Vagina (tissue), 2 donors: ENCODE measurements at places on chromosomes 4 and X.

GRCh38 chrX:153922932-153923857 is 2.9 kb downstream of the ARHGAP4 start:
- no peak for DNase-seq

DNA sequence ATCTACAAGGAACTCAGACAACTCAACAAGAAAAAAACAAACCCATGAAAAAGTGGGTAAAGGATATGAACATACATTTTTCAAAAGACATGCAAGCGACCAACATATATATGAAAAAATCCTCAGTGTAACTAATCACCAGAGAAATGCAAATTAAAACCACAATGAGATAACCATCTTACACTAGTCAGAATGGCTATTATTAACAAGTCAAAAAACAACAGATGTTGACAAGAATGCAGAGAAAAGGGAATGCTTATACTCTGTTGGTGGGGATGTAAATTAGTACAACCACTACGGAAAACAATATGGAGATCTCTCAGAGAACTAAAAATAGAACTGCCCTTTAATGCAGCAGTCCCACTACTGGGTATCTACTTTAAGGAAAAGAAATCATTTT is 12.1 kb downstream of the NIPAL1 start:
- no peak for DNase-seq

DNA sequence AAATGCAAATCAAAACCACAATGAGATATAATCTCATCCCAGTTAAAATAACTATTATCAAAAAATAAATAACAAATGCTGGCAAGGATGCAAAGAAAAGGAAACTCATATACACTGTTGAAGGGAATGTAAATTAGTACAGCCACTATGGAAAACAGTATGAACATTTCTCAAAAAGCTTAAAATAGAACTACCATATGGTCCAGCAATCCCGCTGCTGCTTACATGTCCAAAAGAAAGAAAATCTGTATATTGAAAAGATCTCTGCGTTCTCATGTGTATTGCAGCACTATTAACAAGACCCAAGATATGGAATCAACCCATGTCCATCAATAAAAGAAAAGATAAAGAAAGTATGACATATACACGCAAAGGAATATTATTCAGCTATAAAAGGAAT is 3.0 kb upstream of the NAP1L2 start:
- no peak for DNase-seq

GRCh38 chrX:27964432-27964831 is 16.8 kb downstream of the DCAF8L1 start:
- no peak for DNase-seq

DNA sequence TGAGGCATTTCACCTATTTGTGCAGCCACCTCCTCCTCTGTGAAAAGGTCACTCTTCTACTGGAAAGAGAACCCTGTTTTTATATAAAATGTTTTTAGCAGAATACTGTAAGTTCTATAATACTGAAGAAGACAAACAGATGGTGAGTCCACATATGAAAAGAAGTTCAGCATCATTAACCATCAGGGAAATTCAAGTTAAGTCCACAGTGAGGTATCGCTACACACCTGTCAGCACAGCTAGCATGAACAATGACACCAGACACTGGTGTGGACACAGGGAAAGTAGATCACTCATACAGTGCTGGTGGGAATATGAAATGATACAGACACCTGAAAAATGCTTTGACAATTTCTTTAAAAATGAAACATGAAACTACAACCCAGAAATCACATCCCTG is 133.0 kb downstream of the MAD2L1 start:
- no peak for DNase-seq

GRCh38 chr4:123352240-123352945 is 44.2 kb upstream of the SPRY1 start:
- DNase-seq, result no peak

DNA sequence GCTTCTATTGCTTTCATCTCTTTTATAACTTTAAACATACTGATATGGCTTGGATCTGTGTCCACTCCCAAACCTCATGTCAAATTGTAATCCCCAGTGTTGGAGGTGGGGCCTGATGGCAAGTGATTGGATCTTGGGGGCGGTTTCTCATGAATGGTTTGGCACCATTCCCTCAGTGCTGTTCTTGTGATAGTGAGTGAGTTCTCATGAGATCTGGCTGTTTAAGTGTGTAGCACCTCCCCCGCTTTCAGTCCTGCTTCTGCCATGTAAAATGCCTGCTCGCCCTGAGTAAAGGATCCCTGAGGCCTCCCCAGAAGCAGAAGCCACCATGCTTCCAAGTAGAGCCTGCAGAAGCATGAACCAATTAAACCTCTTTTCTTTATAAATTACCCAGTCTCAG is 17.7 kb downstream of the MND1 start:
- no peak for DNase-seq

GRCh38 chrX:68829582-68830418 is 979 bp downstream of the EFNB1 start:
- peak; percentile 93 for DNase-seq

- DNase-seq, result no peak
Observed at GRCh38 chr4:184446132-184446658, 28.2 kb downstream of the IRF2 start.

GRCh38 chr4:94798808-94799207 is 41.1 kb downstream of the BMPR1B start:
- no peak for DNase-seq

DNA sequence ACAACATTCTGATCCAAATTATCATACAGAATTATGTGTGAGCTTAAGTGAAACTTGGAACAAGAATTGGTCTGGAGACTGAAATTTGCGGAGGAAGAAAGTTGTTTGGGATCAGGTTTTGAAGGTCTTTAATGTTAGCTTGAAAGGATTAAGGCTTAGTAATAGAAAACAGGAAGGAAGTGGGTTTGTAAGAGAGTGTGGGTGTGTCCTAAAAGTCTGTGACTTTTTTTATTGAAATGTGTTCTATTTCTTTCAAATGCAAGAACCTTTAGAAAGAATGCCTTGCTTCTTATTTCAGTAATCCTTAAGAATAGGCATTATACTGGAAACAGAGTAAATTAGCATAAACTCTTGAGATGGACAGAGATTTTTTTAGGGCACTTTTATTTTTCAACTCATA is 198.0 kb downstream of the GALNTL6 start:
- no peak for DNase-seq

GRCh38 chr4:93855926-93856325 is 27.4 kb downstream of the ATOH1 start:
- no peak for DNase-seq

GRCh38 chr4:105715692-105716278 is 7.2 kb downstream of the GSTCD start:
- DNase-seq, result no peak

- no peak for DNase-seq
Observed at GRCh38 chrX:119790977-119791436, 423 bp downstream of the RPL39 start.

- no peak for DNase-seq
Observed at GRCh38 chr4:158966091-158966490, 136.8 kb upstream of the RAPGEF2 start.

DNA sequence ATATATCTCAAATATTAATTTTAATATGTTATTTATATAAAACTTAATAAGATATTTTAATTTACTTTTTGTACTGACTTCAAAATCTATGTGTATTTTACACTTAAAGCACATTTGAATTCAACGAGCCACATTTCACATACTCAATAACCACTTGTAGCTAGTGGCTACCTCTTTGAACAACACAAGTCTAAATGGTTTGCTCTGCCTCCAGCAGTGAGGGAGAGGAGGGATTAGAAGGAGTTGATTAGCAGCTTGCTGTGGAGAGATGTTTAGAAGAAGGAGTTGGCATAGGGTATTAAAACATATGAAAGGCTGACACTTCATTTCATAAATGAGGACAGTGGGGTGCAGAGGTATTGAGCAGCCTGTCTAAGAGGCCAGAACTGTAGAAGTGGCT is 124.0 kb downstream of the ARHGAP24 start:
- DNase-seq, result no peak

- no peak for DNase-seq
Observed at GRCh38 chr4:100979736-100980135, 367.6 kb downstream of the PPP3CA start.

DNA sequence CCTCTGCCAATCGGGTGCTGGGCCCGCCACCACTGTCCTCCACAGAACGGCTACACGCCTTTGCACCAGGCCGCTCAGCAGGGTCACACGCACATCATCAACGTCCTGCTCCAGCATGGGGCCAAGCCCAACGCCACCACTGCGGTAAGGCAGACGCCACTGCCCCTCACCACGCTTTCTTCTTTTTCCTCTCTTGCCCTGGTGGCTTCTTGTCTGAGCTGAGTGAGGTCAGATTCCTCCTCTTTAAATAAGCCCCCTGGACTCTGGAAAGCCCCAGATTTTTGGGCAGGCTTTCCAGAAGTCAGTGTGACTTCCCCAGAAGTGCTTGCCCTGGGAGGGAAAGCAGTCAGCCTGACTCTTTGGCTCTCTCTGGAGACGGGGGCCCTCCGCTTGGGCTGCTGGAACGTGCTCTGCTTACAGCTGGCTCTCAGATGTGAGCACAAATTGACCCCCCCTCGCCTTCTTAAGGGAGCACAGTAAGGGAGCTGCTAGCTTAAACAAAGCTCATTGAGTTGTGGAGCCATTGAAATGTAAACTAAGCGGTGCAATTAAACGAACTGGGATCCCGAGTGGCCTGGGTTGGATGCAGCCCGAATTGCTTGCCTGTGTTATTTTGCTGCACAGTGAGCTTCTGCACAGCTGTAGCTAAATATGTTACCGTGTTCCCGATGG is 243.1 kb downstream of the ANK2 start:
- DNase-seq, result no peak

DNA sequence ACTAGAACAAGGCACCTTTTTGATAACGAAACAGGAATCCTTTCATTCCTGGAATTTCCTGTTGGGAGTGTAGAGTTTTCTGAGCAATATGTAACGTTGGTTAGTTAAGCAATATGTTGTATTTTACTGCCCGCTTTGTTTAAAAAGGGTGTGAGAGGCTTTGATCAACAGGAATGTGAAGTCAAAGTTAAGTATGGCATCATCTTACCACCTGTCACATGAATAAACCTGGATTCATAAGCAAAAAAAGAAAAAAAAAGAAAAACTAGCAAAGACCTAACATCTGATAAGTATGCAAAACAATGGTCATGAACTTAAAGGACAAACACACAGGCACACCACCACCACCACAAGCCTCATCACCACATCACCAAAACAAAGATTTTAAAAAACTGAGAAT is 7.1 kb upstream of the CXCL5 start:
- DNase-seq, result no peak

DNA sequence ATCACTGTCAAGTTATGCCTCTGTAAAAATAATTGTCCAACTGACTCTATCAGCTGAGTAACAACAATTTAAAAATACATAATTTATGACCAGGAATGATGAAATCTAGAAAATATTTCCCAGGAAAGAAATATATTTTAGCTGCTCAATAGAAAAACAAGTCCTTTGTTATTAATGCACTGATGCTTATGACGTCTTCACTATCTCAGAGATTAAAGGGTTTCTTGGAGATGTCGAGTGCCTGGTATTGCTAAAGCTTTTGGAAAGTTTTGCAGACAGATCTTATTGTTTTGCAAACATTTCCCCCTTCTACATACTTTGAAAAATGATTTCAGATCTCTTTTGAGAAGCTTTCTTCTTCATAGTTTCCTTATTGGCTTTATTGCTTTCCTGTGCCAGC is 154.6 kb upstream of the RPS6KA3 start:
- no peak for DNase-seq

DNA sequence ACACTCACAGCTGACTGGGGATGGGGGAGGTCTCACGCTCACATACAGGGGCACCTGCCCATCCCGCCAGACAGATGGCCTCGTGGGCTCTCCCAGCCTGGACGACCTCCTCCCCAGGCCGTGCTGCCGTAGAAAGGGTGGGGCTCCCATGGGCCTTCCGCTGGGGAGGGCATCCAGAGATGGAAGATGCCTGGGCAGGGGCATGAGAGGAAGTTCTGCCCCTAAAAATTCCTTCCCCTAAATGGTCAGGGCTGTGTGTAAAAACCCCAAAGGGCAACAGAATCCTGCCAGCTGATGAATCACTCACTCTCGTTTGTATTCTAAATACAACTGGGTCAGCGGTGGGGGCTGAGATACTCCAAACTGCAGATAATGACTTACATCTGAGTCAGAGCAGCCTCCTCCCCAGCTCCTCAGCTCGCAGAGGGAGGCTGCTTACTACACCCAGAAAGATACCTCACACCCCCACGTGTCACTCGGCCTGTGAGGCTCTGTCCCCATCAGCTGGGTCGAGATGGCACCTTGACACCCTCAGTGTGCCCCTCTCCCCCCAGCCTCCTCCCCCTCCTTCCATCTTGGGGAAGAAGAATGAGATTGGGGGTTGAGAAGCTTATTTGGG is 10.1 kb downstream of the WDR1 start:
- DNase-seq, result peak; percentile 96
